SW480 (cell line): ENCODE measurements at places on chromosomes 5 and 9.

DNA sequence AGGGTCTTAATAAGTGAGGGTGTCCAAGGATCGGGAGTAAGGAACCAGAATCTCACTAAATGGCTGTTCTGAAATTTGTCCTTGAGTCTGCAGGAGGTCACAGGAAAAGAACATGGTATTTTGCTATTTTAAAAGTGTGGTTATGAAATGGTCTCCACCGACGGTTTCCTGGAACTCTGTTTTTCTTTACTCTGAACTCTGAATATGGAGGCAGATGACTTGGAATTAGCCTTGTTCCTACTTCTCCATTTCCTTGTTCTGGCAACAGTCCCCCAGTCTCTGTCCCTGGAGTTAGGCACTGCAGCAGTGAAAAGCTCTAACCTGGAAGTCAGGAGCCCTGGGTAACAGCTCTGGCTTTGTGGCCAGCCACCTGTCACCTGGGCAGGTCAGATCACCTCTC lies 46.6 kb upstream of the C5orf58 start:
- DNase-seq: no peak

GRCh38 chr5:1882337-1883119 lies at the start of gene IRX4:
Gene IRX4, minus strand, starts transcription at chr5:1882925. Its CDS starts 278 bp downstream, at chr5:1882647.
- DNase-seq: no peak

DNA sequence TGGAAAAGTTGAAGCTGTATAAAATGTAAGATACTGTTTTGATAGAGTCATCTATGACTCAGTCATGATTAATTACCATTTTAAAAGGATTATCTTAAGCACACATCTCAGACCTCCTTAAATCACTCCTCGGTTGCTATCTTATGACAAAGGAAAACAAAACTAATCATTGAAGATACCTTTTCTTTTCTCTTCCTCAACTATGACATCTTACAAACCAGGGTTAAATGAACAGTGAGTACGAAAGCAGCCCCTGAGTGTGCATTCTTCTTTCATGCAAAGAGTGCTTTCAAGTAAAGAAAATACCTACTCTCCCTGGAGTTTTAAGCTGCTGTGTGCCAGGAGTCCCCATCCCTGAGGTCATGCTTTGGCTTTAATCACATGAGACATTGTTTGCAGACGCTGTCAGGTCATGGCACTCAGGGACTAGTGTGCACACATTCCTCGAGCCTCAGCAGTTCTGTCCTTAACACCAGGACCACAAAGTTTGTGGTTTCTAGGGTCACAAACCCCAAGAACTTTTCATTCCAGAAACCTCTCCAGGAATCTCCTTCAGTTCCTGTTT lies 86.7 kb upstream of the ICE1 start:
- DNase-seq: no peak

DNA sequence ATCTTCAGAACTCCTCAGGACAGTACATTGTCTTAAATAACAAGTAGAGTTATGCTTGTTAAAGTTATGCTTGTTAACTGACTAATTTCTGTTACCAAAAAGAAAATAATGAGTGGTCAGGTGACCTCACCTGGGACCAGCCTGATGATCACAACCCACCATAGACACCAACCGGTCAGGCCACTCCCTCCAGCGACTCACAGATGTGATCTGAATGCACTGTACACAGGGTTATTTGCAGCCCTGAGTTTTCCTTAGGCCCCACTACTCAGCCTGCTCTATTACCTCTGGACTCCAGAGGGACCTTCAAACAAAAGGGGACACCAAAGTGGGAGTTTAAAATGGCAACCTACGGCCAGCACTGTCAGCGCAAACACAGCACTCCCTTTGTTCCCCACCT lies 55.3 kb downstream of the ARSB start:
- DNase-seq: no peak

DNA sequence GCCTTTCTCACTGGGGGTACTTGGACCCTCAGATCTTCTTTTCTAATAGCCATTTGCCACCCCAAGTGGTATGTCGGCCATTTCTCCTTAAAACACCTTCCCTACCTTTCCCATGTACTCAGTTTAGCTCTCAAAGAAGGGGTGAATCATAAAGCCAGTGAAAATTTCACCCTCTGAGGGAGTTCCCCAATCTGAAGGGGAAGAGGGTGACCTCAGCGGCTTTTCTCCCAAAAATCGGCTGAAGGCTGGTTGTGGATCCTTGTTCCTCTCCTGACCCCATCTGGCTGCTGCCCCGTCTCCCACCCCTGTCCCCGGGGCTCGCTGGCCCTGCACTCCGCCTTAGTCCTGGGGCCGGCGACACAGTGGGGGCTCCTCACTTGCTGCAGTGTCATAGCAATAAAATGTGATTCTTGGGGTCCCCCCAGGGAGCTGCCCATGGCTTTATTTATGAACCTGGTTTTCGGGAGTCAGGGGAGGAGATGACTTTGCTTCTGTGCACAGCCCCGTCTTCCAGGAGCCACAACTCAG lies 17.3 kb upstream of the LTC4S start:
- no peak for DNase-seq

GRCh38 chr9:121650217-121651007 lies 1.0 kb upstream of the DAB2IP start:
- DNase-seq: peak; percentile 33

- no peak for DNase-seq
Observed at GRCh38 chr9:4927043-4927471, 58.0 kb upstream of the JAK2 start.

GRCh38 chr5:111142932-111143331 lies 50.8 kb downstream of the WDR36 start:
- no peak for DNase-seq

DNA sequence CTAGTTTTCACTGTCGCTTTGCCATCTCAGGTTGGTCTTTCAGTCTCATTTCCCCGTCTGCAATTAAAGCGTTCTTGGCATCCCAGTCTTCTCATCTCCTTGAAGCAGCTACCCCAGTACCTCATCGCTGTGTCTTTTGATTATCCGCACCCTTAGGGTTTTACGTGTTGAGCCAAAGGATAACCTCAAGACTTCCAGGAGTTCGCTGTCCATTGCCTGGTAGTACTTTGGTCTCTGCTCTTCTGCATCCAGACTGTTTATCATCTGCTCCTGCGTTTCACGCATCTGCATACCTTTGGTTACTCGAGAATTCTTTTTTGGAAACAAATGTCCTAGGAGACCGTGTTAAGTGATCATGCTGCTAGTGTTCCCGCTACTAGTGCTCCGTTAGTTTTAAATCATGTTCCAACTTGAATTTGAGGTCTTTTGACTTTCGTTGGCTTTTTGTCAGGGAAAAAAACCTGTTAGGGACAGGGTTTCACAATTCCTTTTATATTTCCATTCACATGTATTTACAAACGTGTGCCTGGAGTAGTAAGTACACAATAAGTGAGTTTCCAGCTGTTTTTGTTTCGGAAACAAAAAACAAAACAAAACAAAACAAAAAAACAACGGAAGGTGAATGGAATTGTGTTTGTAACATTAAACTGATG lies 888 bp downstream of the RABGAP1 start:
- DNase-seq: peak; percentile 19

- no peak for DNase-seq
Observed at GRCh38 chr5:35369965-35370790, 139.9 kb upstream of the PRLR start.

- DNase-seq: peak; percentile 96
Observed at GRCh38 chr9:91193087-91193657, 168.5 kb downstream of the AUH start.

DNA sequence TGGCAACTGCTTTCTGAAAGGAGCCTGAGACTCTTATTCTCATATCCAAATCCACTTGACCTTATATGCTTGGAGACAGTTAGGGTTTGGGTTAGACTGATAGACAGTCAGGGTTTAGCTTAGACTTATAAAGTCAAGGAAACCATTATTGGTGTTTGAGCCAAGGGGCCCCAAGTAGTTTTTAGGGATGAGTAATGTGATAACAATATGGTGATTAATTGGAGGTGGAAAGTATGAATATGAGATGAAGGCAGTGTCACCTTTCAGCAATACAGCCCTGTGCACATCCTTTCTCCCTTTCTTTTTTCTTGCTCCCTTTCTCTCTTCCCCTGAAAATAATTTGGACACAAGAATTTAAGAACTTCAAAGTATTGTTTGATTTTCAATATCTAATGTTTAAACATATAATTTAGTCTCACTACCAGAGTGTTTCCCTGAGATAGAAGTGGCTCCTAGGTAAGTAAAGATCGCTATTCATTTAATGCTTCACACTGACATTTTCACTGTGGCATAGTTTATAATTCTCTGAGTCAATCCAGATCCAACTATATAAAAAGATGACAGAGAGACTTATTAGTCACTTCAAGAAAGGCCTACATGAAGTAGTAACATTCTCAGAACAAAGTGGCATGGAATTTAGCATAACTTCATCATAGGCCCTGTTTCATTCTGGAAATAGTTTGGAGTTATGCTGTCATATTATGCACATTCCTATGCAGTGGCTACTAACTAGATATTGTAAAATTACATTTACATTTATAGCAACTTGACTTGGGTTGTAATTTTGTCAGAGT lies 200.8 kb downstream of the CHSY3 start:
- DNase-seq: no peak

- DNase-seq: no peak
Observed at GRCh38 chr5:169097374-169098326, 203.3 kb downstream of the SLIT3 start.

DNA sequence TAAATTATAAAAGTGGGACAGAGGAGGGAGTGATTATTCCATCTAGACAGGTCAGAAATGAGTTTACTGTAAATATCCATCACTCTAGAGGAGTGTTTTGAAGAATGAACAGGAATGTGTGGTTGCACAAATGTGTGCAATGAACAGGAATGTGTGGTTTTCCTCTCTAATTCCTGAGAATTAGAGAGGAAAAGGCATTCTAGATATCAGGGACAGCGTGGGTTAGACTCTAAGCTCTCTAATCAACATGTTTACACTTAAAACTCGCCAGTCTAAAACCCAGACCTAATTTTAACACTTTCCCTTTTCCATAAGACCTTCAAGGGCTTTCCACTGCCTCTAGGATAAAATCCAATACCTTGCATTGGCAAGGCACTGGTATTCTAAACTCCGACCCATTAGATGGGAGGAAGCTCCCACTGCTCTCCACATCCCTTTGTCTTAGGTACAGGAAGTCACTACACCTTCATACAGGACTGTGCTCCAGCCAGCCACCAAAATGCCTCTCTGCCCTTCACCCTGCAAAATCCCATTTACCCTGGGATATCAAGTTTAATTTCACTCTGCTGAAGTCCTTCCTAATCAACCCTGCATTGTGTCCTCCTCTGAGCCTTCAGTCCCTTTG lies 67.9 kb downstream of the NFIB start:
- DNase-seq: no peak

- peak; percentile 95 for DNase-seq
Observed at GRCh38 chr9:91131433-91131839, 230.3 kb downstream of the AUH start.

- no peak for DNase-seq
Observed at GRCh38 chr5:125633523-125633922, 789.7 kb upstream of the GRAMD2B start.
